M059J (cell line): ENCODE measurements at places on chromosomes 7 and 10. TPM values are rescaled to one million over a fixed set of nuclear protein-coding genes. Genes with fewer than 3 reads are reported as not detected.

Gene MYOZ1
- total RNA-seq, result 1.0 and 2.8 TPM in 2 replicates

Gene GIMAP7
- total RNA-seq, result not detected in 2 replicates

Gene PDE1C
- 43.5 and 70.6 TPM in 2 replicates for total RNA-seq

Gene LRRC61
- total RNA-seq, result 0.47 TPM in 1 of 2 replicates, not detected in the other

Gene ICA1
- total RNA-seq, result not detected in 2 replicates

Gene FOXI2
- not detected in 2 replicates for total RNA-seq

Gene FGFBP3
- total RNA-seq, result 0.05 and 0.94 TPM in 2 replicates

Gene NODAL
- total RNA-seq, result not detected in 2 replicates

Gene TMEM72
- total RNA-seq, result 2.2 TPM in 1 of 2 replicates, not detected in the other

Gene FAM25A
- not detected in 2 replicates for total RNA-seq

Gene RNF32
- 0.47 TPM in 1 of 2 replicates, not detected in the other for total RNA-seq

Gene BMPER
- total RNA-seq, result 1.5 and 2.3 TPM in 2 replicates

Gene CPA1
- total RNA-seq, result not detected in 2 replicates

Gene PPP1R17
- total RNA-seq, result not detected in 2 replicates

Gene CRHR2
- not detected in 2 replicates for total RNA-seq

Gene KCP
- not detected in 2 replicates for total RNA-seq

Gene GARIN1A
- 0.02 and 0.07 TPM in 2 replicates for total RNA-seq

Gene AKR1C3
- 6.2 and 9.6 TPM in 2 replicates for total RNA-seq

Gene ARPC1B
- total RNA-seq, result 566 and 713 TPM in 2 replicates

Gene GLI3
- 4.4 and 7.6 TPM in 2 replicates for total RNA-seq

Gene ITPRID1
- not detected in 2 replicates for total RNA-seq

Gene MCM10
- 9.4 and 11.6 TPM in 2 replicates for total RNA-seq

Gene BPGM
- total RNA-seq, result 36.4 and 39.6 TPM in 2 replicates

Gene ASZ1
- total RNA-seq, result not detected in 2 replicates

Gene TRIM73
- total RNA-seq, result 0.10 and 0.12 TPM in 2 replicates

- DNase-seq, result peak; percentile 92
Observed at GRCh38 chr10:52443419-52444388, 129.6 kb downstream of the DKK1 start.

GRCh38 chr10:80526742-80527141 lies 11.0 kb upstream of the SH2D4B start:
- DNase-seq, result no peak

- peak; percentile 67 for DNase-seq
Observed at GRCh38 chr10:62047960-62048383, 146.5 kb downstream of the ARID5B start.

GRCh38 chr10:61257956-61258496 lies 195.2 kb downstream of the TMEM26 start:
- no peak for DNase-seq

DNA sequence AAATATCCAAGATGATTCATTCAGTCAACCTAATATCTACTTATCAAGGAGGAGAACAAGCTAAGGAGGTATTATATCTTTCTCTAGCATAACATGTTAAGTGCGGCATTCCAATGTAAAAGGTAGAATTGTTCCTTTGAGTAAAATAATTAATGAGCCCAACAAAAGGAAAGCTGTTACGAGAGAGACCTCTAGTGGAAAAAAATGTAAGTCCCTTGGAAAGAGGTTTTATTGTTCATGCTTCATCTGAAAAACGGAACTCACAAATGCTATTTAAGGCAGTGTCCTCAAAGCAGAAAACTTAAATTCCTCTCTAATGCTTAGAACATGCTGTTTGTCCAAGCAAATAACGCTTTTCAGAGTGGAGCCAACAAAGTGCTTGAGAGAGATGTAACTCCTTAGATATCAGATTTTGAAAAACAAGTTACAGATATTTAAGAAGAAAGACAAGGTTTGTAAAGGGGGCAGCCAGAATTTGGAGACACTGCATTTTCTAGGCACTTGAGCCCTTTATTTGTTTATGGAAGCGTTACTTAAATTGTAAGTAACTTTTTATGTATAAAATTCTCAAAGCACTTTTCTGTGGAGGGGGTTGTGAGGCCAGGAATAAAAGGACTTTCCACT lies 119.9 kb downstream of the TFEC start:
- DNase-seq, result peak; percentile 45

- DNase-seq, result no peak
Observed at GRCh38 chr10:60041489-60042133, 135.3 kb upstream of the CCDC6 start.

GRCh38 chr7:5780801-5781496 lies 514 bp downstream of the RNF216 start:
- DNase-seq, result peak; percentile 48

- DNase-seq, result no peak
Observed at GRCh38 chr10:14751921-14752320, 22.8 kb downstream of the FAM107B start.

DNA sequence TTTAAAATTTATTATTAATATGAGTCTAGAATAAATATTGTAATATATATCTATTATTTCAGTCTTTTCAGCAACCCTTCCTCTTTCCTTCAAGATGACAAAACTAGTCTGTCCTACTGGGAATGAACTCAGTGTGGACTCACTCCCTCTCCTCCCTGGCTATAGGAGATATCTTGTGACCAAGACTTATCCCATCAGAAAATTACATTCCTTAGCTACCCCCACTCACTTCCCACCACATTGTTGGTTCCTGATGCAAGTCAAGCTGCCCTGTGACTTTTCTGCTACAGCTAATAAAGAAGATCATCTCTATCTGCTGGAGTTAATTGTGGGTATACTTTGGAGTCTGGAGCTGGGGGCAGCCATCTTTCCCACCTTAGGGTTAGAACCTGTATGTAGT lies 28.0 kb upstream of the MCU start:
- DNase-seq, result no peak

GRCh38 chr10:122132882-122133565 lies 138.1 kb upstream of the BTBD16 start:
- DNase-seq, result no peak

GRCh38 chr7:72069263-72069662 lies 342.9 kb downstream of the CALN1 start:
- DNase-seq, result peak; percentile 9

DNA sequence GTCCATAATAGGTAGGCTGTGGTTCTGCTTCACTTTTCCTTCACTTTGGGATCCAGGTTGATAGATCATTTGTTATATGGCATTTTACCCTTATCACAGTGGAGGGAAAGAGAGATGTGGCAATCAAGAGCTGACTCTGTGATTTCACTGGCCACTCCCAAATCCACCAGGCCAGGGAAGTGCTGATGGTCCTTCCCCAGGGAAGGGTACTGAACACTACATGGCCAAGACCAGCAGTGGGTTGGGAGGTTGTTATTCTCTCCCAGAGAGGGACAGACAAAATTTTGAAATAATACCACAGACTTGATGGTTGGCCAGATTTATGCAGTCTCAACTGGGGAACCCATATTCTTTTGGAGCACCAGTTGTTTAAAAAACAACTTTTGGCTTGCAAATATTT lies 102.5 kb downstream of the SND1 start:
- no peak for DNase-seq

GRCh38 chr7:3064067-3064466 lies 20.4 kb upstream of the CARD11 start:
- no peak for DNase-seq

DNA sequence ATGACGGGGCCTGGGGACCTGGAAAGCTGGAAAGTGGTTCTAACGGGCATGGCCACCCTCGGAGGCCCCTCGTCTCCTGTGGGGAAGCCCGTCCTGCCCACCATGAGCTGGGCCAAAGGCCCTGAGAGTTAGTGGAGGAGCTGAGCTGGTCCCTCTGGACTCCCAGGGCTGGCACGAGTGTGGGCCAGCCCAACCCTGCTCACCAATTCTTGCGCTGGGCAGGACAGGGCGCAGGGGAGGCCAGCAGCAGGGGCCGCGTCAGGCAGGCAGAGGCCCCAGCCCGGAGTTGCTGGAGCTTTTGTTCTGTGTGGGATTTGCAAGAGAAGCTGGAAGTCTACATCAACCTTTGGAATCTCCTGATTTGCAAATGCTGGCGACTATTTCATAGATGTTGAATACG lies 29.8 kb downstream of the UNCX start:
- DNase-seq, result no peak

DNA sequence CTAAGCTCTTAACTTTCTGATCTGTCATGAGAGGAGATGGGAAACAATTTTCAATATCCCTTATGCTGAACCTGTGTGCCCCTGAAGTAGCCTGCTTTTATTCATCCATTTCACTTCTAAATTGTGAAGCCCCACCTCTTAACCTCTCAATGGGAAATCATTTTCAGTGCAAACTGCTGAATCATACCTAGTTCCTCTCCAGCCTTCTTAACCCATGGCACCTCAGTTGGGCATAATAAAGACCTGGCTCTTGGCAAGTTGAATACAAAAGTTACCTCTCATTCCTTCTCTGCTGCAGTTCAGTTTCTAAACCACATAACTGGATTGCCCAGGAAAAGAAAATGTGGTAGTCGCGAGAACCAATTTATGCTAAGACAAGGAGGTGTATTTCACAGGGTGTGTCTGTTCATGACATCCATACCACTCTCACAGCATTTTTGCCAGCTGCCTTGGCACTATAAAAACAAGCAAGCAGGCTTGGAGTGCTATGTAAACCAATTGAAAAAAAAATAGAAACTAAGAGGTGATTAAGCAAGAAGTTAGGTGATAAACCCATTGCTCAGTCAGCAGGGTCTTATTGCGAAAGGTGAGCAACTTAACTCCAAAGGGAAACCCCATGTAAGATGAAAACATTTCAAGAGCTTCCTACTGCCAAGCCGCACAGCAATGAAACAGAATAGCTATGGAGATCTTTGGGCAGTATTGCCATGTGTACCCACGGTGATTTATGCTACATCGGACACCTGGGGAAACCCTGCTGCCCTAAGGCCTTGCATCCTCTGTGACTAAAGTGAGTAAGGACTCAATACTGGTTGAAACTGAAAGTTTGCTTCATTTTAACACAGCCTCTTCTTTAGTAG lies 57.0 kb upstream of the DKK1 start:
- DNase-seq, result peak; percentile 51

- no peak for DNase-seq
Observed at GRCh38 chr10:133124357-133125211, 35.4 kb upstream of the KNDC1 start.

GRCh38 chr7:125563557-125563956 lies 633.9 kb upstream of the POT1 start:
- DNase-seq, result no peak

DNA sequence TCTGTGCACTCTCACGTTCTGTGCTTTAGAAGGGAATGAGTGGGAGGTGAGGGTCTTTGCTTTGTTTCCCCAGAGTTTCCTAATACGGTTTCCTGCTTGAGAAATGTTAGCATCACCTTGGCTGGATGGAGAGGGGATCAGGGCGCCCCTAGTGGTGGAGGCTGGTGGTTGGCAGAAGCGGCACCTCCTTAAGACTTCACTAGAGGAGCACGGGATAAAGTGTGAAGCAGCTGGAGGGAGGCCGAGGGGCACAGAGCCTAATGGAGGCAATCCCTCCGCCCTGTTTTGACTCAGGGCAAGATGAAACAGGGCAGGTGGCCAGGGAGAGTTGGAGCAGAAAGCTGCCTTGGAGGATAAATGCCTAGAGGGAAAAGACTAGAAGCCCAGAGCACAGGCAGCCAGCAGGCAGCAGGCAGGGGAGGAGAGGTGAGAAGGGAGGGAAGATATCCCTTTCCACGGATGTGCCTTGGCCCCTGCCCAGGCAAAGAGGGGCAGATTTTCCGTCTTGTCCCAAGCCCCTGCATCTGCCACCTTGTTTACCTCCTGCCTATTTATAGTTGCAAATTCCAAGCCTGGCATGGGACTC lies 56.0 kb upstream of the BTRC start:
- DNase-seq, result peak; percentile 48

DNA sequence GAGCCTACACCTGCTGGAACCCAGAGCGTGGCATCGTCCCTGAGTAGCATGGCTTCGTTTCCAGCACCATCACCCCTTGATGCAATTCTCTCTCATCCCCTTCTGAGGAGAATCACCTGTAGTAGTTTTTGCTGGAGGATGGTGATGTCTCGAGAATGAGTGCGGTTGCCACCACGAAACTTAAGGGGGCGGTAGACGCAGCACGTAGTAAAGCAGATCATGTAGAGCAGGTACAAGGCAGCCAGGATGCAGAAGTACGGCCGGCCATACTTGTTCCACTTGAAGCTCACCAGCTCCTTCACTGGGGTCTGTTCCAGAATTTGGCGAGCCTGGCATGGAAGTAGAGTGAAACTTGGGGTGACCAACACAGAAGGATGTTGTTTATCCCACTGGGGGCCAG lies 8.1 kb downstream of the TRPV5 start:
- DNase-seq, result no peak

GRCh38 chr10:108812296-108812695 lies 1111.0 kb downstream of the XPNPEP1 start:
- peak; percentile 74 for DNase-seq

- DNase-seq, result peak; percentile 20
Observed at GRCh38 chr7:43244232-43244631, 131.8 kb downstream of the HECW1 start.

- peak; percentile 31 for DNase-seq
Observed at GRCh38 chr10:99659868-99660366, 608 bp downstream of the ENTPD7 start.

DNA sequence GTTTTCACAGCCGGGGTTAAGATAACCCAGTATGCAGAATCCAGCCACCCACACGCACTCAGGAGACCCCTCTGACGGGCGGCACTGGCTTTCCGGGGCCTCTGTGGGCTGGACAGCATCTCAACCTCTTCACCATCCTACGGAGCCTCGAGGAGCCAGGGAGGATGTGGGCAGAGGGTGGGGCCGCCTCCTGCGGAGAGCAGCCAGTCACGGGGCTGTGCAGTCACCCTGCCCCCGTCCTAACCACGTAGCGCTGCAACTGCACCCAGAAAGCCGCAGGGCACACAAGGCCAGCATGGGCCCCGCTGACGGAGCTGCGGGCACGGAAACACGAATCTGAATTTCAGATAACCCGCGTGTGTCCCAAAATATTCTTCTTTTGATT lies 270.3 kb downstream of the ELFN1 start:
- no peak for DNase-seq

DNA sequence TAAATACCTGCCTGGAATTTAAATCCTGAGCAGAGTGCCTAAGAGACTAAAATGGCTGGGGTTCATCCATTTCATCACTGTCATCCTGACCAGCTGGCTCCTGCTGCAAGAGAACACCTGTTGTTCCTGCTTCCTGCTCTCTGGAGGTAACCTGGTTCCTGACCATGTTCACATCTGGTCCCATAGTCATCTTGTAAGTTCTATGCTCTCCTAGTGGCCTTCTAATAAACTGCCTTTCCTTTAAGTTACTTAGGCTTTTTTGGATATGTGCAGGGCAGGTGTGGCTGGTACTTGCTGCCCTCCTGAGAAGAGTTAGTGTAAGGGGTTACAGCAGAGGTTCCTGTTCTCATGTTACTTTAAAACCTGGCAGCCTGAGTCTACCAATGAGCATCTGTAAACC lies 80.0 kb downstream of the NRCAM start:
- DNase-seq, result no peak
